Right renal cortex interstitium (tissue), 3 donors: ENCODE measurements at places on chromosomes 11 and 22. TPM values are rescaled to one million over a fixed set of nuclear protein-coding genes. Genes with fewer than 3 reads are reported as not detected.

Gene OR2D2
- polyA plus RNA-seq: not detected

Gene APOA4
- not detected for polyA plus RNA-seq

Gene SPDYC
- polyA plus RNA-seq: not detected

Gene DDI1
- not detected for polyA plus RNA-seq

Gene NPAS4
- 0.06 TPM for polyA plus RNA-seq

Gene CABP4
- polyA plus RNA-seq: 0.64 TPM

Gene OR2AG2
- polyA plus RNA-seq: 0.10 TPM

Gene CEP126
- polyA plus RNA-seq: 4.8 TPM

Gene FOSL1
- not detected for polyA plus RNA-seq

Gene MS4A8
- not detected for polyA plus RNA-seq

Gene OR8K3
- not detected for polyA plus RNA-seq

Gene TREH
- polyA plus RNA-seq: 0.75 TPM
